ENCODE measurements at places on chromosomes 6 and 20. TPM values are rescaled to one million over a fixed set of nuclear protein-coding genes. Genes with fewer than 3 reads are reported as not detected.

DNA sequence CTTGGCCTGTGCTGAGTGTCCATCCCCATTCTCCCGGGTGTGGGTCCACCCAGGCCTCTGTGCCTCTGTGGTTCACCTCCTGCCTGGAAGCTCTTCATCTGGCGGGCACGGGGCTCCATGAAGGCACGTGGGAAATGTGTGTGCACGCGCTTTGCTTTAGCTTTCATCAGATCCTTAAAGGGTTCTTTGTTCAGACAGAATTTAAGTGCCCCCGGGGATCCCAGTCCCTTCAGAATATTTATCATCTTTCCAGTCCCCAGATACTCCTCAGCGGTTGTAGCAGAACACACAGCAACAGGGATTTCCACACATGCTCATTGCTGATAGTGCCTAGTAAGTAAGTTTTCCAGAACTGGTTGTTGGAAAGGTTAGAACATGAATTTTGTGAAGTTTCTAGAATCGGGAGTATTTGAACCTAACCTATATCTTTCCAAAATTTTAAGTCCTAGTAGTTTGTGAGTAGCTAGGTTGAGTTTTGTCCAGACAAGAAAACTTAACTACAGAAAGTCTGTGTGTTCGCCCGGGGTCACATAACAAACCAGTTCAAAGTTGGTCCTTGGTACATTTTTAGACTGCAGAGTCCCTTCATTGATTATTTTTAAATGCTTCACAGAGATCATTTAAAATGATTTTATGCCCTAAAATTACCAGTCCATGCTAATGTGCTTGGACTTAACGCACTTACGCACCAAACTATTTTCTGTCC, 67.7 kb downstream of the RPP40 start:
- no peaks in the 10 kb centered on the region for H3K4me1 ChIP-seq
- H3K27me3 ChIP-seq, result no peaks in the 10 kb centered on the region
- DNase-seq, result no peak
- H3K4me3 ChIP-seq, result no peak overlapping the region

- no peak overlapping the region for H3K4me3 ChIP-seq
- no peaks in the 10 kb centered on the region for H3K36me3 ChIP-seq
- H3K4me1 ChIP-seq, result no peaks in the 10 kb centered on the region
- no peak overlapping the region for H3K27ac ChIP-seq
- H3K27me3 ChIP-seq, result peaks cover 2% of the 10 kb centered on the region
Measured at GRCh38 chr20:51122931-51123658, 100.2 kb upstream of the KCNG1 start.

DNA sequence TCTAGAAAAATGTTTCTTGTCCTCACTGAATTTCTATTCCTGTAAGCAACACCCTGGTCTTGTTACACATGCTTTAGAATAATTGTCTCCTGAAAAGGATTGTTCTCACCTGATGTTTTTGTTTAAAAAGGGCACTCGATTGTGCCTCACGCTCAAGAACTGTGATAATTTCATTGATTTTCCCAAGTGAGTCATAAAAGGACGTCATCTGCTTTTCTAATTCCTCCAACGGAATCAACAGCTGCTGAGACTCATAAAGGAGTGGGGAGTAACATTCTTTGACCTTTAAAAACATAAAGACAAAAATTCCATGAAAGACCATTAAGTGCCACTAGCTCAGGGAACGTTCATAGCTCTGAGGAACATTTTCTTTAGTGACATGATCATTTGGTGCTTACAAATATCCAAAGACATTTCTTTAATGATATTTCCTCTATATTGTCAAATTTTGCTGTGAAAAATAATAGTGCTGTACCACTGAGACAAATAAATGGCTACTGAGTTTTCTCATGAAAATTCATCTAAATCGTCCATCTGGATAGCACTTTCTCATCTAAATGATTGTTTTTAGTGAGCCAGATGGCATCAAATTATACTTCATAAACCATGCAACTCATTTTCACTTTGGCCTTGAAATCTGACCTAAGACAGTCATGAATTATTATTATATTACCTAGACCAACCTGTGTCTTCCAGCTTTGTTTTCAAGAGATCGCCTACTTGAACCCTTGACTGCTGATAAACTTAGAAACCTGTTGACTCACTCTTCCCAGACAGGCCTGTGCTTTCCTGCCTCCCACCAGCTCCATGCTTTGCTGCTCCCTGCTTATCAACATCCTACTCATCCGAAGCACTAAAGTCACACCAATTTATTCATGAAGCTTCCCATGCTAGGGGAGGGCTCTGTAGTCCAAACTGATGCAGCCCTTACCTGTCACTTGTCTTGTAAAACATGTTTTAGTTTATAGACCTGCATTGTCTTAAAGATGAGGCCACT, 178.2 kb downstream of the SYNE1 start:
- no peaks in the 10 kb centered on the region for H3K27me3 ChIP-seq
- H3K4me1 ChIP-seq, result no peaks in the 10 kb centered on the region
- H3K36me3 ChIP-seq, result peaks cover 3% of the 10 kb centered on the region
- DNase-seq, result no peak

DNA sequence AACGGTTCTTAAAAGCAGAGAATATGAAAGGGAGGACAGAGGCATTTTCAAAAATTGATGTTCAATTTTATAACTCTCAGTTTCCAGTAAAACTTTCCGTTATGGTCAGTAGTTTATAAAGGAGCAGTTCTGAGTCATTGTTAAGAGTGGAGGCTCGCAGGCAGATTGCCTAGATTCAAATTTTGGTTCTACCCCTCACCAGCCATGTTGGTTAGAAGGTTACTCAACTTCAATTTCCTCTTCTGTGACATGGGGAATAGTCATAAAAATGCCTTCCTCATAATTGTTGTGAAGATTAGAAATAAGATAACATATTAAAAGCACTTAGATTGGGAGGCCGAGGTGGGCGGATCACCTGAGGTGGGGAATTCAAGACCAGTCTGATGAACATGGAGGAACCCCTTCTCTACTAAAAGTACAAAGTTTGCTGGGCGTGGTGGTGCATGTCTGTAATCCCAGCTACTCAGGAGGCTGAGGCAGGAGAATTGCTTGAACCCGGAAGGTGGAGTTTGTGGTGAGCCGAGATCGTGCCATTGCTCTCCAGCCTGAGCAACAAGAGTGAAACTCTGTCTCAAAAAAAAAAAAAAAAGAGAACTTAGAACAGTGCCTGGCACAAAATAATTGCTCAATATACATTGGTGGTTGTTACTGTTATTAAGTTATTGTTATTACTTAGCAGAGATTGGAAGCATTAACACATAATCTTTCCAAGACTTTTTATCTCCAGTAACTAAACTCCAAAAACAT, 348.9 kb downstream of the NRN1 start:
- DNase-seq, result no peak
- no peak overlapping the region for H3K4me3 ChIP-seq
- no peaks in the 10 kb centered on the region for H3K4me1 ChIP-seq
- no peak overlapping the region for H3K27ac ChIP-seq
- no peaks in the 10 kb centered on the region for H3K27me3 ChIP-seq

- no peaks in the 10 kb centered on the region for H3K4me1 ChIP-seq
- no peak overlapping the region for H3K4me3 ChIP-seq
- no peak overlapping the region for H3K27ac ChIP-seq
- no peaks in the 10 kb centered on the region for H3K36me3 ChIP-seq
Measured at GRCh38 chr6:73710470-73710869, 14.5 kb downstream of the CD109 start.

- H3K4me1 ChIP-seq, result peaks cover 16% of the 10 kb centered on the region
- H3K27ac ChIP-seq, result peak overlapping the region; percentile 85
- H3K27me3 ChIP-seq, result no peaks in the 10 kb centered on the region
- no peaks in the 10 kb centered on the region for H3K36me3 ChIP-seq
Measured at GRCh38 chr20:47487175-47487917, 14.3 kb upstream of the NCOA3 start.

- DNase-seq, result no peak
- peak overlapping the region; percentile 3 for H3K4me3 ChIP-seq
- H3K36me3 ChIP-seq, result no peaks in the 10 kb centered on the region
- H3K27me3 ChIP-seq, result no peaks in the 10 kb centered on the region
- peaks cover 17% of the 10 kb centered on the region for H3K4me1 ChIP-seq
Measured at GRCh38 chr6:157891544-157892362, 68.7 kb downstream of the SNX9 start.

DNA sequence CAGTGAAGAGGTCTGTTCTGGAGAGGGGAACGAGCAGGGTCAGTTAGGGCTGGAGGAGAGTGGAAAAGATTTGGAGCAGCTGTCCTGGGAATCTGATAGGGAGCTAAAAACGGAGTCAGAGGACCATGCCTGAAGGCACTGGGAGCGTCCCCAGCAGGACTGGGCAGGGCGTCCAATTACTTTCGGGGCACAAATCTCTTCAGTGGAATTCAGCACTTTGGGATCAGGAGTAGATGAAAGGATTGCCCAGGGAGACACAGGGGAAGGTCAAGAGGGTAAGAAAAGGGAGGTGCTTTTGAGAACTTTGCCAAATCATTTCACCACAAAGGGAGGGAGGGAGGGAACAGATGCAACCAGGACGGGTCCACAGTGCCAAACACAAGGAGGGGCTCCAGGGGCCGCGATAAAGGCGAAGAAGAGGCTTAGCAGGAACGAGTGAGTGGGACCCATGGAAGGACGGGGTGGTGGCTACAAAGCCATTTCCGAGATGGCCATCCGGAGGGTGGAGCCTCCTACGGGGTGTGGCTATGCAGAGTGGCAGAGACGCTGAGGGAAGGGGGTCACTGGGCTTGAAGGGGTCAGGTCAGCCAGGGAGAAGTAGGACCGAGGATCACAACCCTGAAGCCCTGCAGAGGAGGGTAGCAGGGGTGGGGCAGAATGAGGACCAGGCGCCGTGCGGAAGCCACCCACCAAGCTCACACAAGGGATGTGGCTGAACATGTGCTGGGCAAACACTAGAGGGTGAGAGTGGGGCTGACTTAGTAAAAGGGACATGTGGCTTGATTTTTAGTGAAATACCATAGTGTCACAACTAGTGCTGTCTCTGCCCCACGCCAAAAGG, 180.0 kb upstream of the RREB1 start:
- no peak overlapping the region for H3K27ac ChIP-seq
- DNase-seq, result no peak
- no peaks in the 10 kb centered on the region for H3K4me1 ChIP-seq
- peaks cover 13% of the 10 kb centered on the region for H3K27me3 ChIP-seq
- H3K36me3 ChIP-seq, result no peaks in the 10 kb centered on the region

GRCh38 chr6:45718871-45719270, 296.8 kb downstream of the CLIC5 start:
- no peaks in the 10 kb centered on the region for H3K36me3 ChIP-seq
- H3K27me3 ChIP-seq, result no peaks in the 10 kb centered on the region
- H3K27ac ChIP-seq, result no peak overlapping the region
- H3K4me3 ChIP-seq, result no peak overlapping the region
- DNase-seq, result no peak

Gene LAMA2
- total RNA-seq, result 0.47 TPM

Gene C6orf58
- total RNA-seq, result not detected
